Activated CD8-positive, alpha-beta memory T cell treated with anti-CD3 and anti-CD28 coated beads for 1 hour (primary cell): ENCODE measurements at places on chromosomes 16 and 17.

DNA sequence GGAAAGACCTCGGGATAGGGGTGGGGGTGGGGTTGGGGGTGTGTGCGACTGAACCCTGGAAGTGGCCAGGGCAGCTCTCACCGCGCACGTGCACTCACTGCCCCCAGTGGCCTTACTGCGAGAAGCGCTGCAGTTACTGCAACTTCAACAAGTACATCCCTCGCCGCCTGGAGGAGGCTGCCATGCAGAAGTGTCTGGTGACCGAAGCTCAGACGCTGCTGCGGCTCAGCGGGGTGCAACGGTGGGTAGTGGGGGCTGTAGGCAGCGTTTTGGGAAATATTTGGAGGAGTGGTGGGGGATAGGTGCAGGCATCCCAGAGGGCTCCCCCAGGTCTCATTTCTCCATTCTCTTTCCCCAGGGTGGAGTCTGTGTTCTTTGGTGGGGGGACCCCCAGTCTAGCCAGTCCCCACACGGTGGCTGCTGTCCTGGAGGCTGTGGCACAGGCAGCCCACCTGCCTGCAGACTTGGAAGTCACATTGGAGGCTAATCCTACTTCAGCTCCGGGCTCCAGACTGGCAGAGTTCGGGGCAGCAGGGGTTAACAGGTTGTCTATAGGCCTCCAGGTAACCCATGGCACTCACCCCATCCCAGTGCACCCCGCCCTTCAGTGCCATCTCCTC, 972 bp downstream of the RSAD1 start:
- peak; percentile 47 for DNase-seq

DNA sequence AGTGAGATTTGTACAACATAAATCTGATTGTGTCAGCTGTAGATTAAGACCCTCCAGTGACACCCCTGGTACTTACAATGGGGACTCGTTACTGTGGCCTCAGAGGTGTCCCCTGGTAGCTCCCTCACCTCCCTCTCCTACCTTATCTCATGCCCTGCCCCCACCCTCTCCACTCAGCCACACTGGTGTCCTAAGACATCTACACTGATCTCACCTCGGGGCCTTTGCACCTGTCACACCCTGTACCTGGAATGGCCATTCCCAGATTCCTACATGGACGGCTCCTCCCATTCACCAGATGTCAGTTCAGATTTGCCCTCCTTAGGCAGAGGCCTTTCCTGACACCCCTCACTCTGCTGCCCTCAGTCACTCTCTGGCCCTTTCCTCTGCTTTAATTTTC, 319.3 kb downstream of the CPPED1 start:
- no peak for DNase-seq

- DNase-seq, result no peak
Measured at GRCh38 chr17:68457168-68457538, at the start of gene WIPI1. WIPI1 (minus strand) TSS chr17:68457496; CDS start chr17:68457421, 75 bp downstream.

- DNase-seq, result no peak
Measured at GRCh38 chr16:72878301-72879269, 169.3 kb downstream of the ZFHX3 start.

GRCh38 chr16:49466529-49466831, 92.9 kb downstream of the C16orf78 start:
- DNase-seq, result no peak

DNA sequence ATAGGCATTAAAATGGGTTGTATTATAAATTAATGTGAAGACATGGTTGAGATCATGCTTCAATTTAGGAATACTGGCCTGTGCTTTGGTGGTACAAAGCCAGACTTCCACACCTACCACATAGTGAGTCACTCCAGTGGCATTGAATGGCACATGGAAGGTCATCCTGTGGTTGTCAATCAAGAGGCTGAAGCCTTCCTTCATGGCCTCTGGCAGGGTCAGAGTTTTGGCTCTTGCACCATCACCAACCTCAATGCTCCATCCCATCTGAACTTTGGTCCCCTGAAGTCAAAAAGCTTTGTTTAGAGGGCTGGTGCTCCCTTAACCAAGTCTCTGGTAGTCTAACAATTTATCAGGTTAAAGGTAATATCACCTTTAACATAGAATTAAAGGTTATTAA, 6.1 kb downstream of the ZP2 start:
- no peak for DNase-seq

DNA sequence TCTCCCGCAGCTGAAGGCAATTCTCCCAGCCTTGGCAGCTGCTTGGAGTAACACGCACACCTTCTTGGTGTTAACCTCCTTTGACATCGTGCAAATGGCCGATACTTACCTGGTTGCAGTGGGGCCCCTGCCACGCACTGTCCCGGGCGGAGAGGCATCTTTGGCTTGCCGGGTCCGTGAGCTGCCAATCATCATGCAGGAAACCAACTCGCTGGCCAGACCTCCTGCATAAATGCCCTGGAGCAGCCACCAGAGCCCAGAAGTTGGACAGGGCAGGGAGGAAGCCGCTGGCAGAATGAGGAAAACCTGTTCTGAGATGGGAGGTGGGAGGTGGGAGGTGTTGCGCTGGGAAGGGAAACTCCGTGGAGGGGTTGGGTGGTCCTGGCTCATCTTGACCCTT, 41.7 kb upstream of the CREBBP start:
- no peak for DNase-seq
